D721Med (cell line): ENCODE measurements at places on chromosomes 3 and 15.

- no peak for DNase-seq
These were observed 980 bp downstream of the PARP9 start for GRCh38 chr3:122562923-122563716.

DNA sequence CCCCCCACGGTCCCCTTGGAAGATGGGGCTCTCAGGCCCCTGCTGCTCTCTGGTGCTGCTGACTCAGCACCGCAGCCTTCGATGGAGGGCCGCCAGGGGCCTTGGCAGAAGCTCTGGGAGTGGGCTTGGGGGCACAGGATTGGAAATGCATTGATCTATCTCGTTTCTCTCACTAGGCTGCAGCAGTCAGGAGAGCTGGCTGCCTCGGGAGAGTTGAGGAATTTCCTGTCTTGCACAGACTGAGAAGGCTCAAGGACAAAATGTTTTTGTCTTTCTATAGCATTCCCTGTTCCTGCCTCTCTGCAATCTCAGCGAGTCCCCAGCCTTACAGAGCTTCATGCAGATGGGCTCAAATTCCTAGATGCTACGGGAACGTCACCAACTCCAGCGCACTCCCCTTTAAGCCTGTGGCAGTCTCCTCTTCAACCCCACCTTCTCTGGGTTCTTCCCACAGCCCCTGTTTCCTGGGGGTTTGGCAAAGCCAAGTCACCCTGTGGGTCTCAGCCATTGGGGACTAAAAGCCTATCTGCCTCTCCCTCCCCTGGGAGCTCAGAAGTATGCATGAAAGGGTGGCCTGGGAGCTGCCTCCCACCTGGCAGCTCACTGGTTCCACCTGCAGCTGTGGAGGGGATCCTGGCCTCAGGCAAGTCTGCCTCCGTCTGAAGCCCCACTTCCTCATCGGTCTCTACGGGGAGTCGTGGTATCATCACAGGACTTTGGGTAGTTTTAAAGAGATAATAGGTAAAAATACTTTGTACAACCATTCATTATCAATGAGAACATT is 127.4 kb upstream of the HACD2 start:
- DNase-seq, result no peak

DNA sequence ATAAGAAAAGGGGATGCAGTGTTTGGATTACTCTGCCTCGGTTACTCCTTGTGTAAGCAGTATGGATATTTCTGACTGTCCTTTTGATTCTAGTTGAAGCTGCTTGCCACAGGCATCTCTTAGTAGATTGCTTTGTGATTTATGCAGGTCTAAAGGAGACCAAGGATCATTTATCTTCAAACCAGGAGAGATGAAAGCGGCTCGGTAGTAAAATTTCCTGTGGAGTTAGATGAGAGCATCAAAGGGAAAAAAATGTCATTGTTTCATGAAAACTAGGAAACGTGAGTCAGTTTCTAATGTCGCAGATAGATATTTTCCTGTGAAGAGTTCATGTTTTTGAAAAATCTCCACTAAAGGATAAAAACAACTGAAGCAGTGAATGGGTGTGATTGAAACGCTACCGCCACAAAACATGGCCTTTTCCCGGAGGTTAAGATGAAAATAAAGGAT is 254.0 kb upstream of the TBL1XR1 start:
- no peak for DNase-seq

GRCh38 chr15:74789741-74790079 is 7.8 kb downstream of the CSK start:
- DNase-seq, result no peak

DNA sequence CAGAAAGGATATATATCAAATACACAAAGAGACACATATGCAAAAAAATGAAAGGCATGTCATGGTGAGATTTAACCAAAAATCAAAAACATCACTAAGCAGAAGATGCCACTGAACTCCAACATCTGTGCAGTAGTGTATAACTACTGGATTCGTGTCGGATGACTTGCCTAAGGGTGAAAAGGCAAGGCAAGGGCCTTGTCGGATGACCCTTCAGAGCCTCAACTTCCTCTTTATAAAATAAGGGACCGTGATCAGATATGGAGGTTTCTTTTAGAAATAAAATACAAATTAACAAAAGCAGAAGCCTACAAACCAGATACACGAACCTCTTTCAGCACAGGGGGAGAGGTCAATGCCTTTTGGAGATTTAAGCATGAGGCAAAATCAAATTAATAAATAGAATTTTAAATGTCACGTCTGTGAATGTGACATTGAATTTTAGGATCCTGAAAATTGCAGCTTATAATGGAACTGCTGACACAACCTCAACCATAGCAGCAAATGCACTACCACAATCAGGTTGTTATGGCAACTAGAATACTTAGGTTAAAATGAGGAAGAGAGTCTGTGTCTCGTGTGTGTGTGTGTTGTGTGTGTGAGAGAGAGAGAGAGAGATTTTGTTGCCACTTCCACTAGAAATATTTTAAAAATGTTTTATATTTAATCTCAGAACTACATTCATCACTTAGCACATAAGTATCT is 8.3 kb upstream of the CHRM5 start:
- no peak for DNase-seq

GRCh38 chr3:61877359-61878138 is 316.2 kb downstream of the PTPRG start:
- DNase-seq, result no peak

GRCh38 chr15:83404121-83404520 is 43.0 kb upstream of the SH3GL3 start:
- no peak for DNase-seq

DNA sequence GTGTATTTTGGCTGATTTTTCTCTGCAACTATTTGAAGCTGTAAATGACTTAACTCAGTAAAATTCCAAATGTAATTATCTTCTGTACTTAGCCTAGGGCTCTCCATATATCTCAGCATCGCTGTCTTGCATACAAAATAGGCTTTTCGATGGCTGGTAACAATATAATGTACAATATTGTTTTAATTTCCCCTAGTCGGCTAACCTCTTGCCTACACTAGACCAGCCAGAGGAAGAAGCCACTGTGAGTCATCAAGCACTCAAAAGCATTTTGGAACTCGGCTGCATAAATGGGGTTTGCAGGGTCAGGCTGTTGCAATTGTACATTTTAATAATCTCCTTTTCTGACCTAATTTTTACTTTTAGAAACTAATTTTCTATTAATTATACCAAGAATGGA is 583.8 kb downstream of the FOXP1 start:
- no peak for DNase-seq

- no peak for DNase-seq
These were observed 25.9 kb upstream of the VILL start for GRCh38 chr3:37964716-37965115.

DNA sequence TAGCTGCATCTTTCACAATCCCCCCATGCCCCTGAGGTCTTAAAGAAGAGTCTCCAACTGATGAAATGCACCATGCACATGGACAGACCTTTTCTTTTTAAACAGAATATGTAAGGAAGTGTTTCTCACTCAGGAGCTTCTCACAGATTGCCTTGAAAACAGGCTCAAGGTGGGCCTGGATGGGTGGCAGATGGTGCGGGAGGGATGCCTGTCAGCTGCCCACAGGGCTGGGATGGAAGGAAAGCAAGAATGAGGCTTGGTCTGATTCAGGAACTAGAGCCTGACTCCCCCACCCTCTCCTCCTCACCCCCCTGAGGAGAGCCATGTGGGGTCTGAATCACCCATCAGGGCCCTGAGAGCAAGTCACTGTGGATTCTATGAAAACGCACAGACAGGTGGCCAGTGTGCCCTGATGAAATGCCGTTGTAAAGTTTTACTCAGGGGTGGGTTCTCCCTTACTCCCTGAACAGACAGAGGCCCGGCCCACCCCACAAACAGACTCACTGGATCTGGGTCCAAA is 67.2 kb downstream of the UMPS start:
- no peak for DNase-seq

DNA sequence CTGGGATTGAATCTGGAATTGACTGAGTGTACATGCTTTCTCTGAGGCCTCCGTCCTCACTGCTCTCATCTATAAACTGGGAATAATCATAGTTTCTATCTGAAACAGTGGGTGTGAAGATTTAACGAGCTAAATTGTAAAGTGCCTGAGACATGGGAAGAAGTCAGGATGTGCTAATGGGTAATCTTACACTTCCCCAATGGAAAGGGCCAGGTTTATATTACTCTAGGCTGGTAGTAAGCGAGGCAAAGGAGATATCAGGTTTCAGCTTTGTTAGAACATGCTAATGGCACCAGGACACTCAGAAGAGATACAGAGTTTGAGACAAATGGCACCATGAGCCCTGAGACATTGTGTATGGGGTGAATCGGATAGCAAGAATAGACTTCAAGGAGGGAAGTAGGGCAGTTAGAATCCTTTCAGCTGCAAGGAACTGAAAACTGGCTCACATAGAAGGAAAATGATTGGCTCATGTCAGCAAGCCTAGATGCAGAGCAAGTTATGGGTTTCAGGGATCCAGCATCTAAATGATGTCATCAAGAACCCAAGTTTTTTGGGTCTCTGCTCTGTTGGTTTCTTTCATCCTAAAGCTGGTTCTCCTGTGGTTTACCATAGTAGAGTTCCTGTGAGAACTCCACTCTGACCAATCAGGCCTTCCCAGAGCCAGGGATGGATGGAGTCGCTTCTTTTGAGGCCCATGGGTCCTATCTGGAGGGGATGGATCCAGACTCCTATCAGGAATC is 21.8 kb downstream of the FLNB start:
- DNase-seq, result no peak

DNA sequence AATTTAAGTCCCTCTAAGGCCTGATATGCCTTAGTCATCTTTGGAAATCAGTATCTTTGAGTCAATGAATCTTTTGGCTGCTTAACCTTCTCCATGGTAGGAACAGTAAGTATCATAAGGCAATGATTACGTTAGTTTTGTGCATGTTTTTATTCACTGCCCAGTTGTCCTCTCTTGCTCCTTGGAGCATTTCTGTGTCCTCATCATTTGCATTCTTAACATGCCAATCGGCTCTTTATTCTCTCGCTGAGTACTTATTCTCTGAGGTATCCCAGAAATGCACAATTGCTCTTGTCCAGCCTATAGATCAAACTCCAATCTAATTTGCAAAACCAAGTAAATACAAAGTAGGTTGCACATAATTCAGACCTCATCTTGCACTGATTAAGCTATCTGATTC is 405.0 kb upstream of the IL12A start:
- no peak for DNase-seq

- no peak for DNase-seq
These were observed 363.8 kb upstream of the NAALADL2 start for GRCh38 chr3:174495311-174495710.

DNA sequence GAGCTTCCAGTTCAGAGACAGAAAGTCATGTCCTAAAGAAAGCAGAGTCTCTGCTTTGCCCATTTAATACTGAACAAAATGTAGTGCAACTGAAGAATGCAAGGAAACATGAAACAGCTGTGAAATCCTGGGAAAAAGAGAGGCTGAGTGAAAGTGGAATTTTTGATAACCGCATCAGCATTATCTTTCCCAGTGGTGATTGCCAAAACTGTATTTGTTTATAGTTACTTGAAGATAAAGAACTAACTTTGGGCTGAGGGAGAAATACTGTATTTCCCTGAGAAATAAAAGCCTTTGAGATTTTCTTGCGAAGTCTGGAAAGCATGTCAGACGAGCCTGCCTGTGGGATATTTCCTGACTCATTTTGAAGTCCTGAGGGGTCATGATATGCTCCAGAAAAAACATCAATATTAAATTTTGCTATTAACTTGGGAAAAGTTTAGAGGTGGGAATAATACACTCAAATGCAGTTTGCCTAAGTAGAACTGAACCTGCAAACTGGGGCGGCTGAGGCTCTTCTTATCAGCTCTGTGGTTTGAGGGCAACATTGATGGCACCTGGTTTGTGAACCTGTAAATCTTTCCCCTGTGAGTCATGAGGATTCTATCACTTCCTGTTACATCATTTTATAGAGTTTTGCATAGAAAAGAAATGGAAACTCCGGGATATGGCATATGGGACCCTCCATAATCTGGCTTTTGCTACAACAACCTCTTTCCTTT is 855.3 kb downstream of the MCTP2 start:
- no peak for DNase-seq

- DNase-seq, result no peak
These were observed 26.2 kb downstream of the MAGEF1 start for GRCh38 chr3:184685646-184686045.

DNA sequence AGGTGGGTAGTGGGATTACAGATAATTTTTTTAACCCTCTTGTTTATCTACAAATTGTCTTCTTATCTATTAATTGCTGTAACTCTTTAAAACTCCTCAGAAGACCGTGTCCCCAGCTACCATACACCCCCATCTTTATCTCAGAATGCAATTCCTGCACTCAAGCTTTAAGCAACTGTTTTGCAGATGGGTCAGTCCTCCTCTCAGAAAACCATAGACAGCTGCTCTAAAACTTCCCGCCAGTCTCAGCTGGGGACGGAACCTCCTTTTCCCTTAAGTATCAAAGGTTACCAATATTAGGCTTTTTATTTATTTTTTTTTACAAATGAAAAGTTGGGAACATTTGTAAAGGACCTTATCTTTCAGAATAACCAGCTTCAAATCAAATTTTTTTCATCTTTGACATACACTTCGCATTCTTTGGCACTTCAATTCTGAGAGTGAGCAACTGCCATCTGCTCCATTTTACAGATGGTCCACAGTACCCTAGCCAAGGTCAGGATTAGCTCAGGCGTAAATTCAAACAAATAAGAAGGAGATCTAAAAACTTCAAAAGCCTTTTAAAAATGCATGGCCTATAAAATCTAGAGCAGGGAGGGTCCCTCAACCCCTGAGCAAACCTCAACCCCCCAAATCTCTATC is 1.3 kb downstream of the GATM start:
- no peak for DNase-seq

DNA sequence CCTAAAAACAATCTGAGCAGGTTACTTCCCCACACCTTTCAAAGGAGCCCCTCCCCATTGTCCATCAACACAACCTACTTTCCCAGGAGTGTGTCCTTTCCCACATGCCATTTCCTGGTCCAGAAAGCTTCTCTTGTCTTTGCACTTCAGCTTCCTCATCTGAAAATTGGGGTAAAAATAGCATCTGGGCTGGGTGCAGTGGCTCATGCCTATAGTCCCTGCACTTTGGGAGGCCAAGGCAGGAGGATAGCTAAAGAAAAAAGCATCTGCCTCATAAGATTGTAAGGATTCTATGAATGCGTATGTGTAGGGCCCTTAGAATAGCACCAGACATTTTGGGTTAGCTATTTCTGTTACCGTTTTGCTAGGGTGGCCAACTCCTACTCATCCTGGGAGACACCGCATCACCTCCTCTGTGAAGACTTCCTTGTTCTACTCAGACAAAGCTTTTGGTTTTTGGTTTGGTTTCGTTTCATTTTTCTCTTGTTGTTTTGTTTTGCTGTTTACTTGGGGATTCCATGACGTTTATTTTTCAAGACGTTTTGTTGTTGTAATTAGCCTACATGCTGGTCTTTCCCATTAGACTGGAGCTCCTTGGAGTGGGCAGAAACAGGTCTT is 224.4 kb upstream of the TLE3 start:
- DNase-seq, result no peak

DNA sequence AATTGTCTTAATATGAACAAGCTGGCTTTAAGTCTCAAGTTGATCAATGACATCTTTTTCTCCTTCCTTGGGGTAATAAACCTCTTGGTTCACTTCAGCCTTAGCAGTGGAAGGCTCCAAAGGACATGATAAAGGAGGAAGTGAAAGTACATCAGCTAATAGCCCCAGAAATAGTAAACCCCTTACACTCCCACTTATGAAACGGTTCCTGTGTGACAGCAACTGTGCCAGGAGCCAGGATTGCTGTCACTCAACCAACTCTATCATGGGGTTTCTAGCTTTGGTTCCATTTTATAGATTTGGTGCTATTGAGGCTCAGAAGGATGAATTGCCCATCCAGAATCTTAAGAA is 216.7 kb downstream of the ABHD5 start:
- DNase-seq, result no peak

GRCh38 chr3:131705558-131706051 is 202.8 kb upstream of the MRPL3 start:
- DNase-seq, result peak; percentile 14
